ENCODE measurements at places on chromosomes 16 and 17. TPM values are rescaled to one million over a fixed set of nuclear protein-coding genes. Genes with fewer than 3 reads are reported as not detected.

DNA sequence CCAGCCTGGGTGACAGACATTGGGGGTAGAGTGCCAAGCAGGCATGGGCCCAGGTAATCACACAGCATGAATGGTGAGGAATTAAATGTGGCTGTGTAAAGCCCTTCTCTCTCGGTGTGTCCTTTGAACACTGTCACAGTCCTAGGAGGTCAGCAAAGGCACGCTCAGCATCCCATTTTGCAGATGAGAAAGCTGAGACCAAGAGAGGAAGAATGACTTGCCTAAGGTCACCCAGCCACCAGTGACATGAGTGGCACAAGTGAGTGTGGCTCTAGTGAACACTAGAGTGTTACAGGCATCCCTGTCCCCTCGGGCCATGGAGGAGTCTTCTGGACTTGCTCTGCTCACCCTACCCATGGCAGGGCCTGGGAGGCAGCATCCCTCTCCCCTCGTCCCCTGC, 10.7 kb downstream of the CTF1 start:
- no peak for DNase-seq

DNA sequence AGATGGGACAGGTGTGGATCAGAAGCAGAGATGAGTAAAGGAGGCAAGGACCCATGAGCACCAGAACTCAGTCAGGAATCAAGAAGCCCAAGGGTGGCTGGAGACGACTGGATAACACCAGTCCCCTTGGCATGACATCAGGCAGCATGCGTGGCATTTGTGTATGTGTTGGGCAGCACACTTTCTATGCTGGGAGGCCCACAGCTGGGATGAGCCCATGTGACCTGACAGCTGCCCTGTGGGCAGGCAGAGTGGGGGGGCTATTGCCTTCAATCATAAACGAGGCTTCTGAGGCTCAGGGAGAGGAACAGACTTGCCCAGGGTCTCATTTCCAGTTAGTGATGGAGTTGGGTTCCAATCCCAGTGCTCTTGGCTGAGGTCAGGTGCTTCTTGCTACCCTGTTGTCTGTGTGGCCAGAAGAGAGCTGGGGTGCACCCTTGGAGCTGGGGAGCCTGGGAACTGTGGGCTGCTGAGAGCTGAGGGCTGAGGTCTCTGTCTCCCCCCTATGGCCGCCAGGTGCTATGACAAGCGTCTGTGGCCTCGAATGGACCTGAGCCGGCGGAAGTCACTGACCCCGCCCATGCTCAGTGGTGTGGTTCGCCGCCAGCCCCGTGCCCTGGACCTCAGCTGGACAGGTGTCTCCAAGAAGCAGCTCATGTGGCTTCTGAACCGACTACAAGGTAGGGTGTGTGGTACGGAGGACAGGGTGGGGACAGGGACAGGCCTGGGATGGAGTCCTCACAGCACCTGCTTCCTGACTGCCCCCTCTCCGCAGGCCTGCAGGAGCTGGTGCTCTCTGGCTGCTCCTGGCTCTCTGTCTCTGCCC, 7.1 kb upstream of the ORAI3 start:
- DNase-seq: no peak

GRCh38 chr16:79067600-79067999, 532.9 kb downstream of the MAF start:
- no peak for DNase-seq

DNA sequence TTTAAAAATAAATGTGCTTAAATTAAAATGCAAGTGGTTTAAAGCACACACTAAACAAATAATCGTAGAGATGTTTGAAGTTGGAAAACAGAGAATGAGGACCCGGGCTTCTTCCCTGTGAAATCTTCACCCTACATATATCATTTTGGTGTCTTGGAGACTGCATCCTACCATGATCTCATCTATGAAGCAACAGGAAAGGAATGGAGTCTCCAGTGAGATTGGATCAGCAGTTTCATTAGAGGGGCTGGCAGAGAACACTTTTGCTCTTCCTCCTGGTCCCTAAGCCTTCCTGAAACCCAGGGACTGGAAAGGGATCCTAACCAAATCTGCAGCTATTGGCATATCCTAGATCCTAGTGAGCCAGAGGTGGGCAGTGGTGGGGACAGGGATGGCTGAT, 85.0 kb downstream of the GRIN2A start:
- DNase-seq: no peak

DNA sequence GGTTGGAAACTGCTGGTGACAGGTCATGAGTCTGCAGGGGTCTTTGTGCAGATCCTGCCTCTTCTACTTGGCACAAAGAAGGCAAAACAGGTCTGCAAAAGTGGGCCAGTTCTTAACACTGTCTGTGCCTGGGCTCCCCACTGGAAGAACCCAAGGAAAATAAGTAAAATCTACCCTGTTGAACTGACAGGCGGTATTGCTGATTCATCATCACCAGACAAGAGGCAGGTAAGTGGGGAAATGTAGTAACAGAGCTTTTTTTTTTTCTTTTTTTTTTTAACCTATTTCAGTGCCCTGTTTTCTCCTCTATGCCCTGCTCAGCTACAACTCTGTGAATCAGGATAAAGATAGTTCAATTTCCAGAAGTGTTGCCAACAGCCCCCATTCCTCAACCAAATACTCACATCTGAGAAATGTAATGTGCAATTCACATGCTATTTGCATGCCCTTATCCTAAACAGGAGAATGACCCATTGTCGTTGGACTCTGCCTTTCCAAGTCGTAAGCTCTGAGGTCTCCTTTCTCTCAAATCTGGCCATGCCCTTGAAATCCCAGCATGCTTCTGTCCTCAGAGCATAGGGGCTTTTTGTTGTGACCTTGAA, 237.0 kb downstream of the SOX9 start:
- no peak for DNase-seq

- no peak for DNase-seq
Measured at GRCh38 chr17:37317867-37318266, 57.9 kb upstream of the C17orf78 start.

GRCh38 chr16:57730771-57731730, 4.5 kb upstream of the KATNB1 start:
- peak; percentile 42 for DNase-seq

- peak; percentile 57 for DNase-seq
Measured at GRCh38 chr17:45667591-45668171, 116.4 kb upstream of the CRHR1 start.

GRCh38 chr16:71352963-71353460, 5.5 kb upstream of the CALB2 start:
- DNase-seq: no peak

DNA sequence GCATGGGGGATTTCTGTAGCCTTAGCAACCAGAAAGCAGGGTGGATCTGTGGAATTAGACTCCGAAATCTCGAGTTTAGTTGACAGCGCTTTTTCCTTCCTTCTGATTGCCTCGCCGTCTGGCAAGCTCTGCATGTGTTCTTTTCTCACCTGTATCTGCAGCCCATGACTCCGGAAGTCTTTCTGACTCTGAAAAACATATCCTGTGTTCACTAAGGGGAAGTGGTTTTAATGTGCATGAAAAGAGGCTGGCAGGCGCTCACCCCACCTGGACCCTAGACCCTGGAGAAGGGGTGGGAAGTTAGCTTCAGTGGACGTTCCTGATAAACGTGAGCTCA, 158.5 kb downstream of the RPTOR start:
- no peak for DNase-seq

GRCh38 chr17:18187821-18188761, 4.5 kb downstream of the ALKBH5 start:
- DNase-seq: no peak

DNA sequence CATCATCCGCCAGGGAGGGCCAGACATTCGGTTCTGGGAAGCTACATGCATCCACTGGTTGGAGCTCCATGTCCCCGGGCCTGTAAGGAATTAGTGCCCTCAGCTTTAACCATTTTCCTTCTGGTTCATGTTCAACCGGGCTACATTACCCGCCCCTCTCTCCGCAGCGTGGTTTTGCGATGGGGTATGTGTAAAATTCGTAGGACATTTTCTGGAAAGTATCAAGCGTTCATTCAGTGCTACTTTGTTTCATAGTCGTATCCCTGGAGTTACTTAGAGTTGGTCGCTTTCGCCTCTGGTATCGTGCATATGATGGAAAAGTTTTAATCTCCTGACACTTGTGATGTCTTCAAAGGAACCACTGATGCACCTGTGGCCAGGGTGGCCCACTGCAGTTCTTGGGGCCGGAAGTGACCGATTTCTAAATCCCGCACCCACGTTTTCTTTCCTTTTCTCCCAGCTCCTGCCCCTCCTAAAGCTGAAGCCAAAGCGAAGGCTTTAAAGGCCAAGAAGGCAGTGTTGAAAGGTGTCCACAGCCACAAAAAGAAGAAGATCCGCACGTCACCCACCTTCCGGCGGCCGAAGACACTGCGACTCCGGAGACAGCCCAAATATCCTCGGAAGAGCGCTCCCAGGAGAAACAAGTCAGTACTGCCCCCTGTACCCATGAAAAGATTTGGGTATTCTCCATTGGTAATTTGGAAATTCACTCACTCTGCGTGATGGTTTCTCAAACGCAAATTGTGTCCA, 637 bp downstream of the RPL23A start:
- no peak for DNase-seq

DNA sequence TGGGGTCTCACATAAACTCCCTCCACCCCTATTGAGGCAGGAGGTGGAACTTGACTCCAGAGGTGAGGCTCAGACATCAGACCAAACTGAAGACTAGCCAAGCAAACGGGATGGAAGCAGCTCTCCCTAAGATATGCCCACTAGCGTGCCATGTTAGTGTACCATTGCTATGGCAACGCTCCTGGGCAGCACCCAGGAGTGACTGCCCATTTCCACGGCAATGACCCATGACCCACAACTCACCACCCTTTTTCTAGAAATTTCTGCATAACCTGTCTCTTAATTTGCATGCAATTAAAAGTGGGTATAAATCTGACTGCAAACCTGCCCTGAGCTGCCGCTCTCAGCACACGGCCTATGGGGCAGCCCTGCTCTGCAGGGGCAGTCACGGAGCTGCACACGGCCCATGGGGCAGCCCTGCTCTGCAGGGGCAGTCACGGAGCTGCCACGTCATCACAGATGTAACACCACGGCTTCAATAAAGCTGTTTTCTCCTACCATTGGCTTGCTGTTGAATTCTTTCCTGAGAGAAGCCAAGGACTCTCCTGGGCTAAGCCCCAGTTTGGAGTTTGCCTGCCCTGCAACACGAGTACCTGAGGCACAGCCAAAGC, 164.3 kb downstream of the RBFOX3 start:
- no peak for DNase-seq

- no peak for DNase-seq
Measured at GRCh38 chr17:57548421-57549410, 196.4 kb downstream of the CCDC182 start.

DNA sequence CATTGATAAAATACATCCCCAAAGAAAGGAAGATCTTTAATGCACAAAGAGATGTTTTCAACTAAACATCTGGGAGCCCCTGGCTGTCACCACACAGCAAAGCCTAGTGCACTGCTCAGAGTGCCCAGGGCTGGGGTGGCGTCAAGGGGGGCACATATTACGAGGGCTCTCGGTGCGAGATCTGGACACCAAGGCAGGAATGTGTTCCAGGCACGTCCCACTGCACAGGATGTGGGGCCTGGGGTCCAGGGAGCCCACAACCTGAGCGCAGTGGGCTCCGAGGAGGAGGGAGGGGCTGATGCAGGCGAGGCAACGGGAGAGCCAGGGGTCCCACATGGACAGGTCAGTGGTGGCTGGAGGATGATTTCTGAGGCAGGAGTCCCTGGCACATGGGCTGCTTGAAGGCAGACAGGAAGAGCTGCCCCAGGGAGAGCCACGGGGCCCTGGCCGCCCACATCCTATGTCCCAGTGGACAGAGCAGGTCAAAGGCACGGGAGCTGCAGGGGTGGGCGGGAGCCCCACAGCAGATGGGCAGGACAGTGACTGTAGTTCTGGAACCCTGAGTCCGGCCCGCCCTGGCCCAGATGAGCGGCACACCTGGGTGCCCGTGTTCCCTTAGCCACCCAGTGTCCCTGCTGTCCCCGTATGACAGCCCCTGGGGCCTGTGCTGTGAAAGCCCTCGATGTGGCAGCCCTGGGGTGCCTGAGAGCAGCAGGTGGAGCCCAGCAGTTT, 56.4 kb downstream of the ZNF778 start:
- DNase-seq: no peak

- no peak for DNase-seq
Measured at GRCh38 chr17:3724378-3725077, 825 bp downstream of the HASPIN start.

DNA sequence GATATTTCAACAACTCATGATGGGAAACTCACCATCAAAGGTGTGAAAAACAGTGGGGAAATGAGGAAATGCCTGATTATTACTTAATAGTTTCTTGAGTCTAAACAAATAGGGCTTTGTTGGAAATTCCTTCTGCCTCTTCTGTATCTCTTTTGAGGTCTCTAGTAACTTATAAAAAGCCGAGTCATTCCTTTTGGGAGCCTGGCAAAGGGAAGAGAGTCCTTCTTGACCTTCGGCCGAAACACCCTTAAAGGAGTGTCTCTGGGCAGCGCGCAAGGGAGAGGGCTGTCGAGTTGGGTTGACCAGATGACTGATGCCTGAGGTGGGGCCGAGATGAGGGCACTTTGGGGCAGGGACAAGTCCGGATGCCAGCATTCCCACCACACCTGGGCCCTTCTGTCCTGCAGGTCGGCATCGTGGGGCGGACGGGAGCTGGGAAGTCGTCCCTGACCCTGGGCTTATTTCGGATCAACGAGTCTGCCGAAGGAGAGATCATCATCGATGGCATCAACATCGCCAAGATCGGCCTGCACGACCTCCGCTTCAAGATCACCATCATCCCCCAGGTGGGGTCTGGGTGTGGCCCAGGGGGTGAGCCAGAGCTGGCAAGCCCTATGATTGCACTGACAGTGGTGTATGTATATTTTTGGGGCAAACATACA, 89.2 kb downstream of the ABCC6 start:
- DNase-seq: no peak

- peak; percentile 39 for DNase-seq
Measured at GRCh38 chr16:81599034-81599744, 154.6 kb downstream of the CMIP start.

DNA sequence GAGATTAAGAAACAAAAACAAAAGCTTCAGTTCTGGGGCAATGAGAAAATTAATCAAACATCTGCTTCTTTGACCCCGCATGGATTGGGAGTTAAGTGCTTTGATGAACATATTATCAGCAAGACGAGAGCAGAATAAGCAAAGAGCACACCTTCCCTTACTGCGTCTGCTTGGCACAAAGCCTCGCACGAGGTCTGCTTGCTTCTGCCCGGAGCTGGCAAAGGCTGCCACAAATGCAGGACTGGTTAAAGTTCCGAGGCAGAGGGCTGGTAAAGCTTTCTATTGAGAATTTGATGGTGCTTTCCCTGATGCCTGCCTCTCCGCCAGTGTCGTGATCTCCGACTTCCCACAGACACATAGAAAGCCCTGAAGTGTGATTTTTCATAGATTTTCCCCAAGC, 17.0 kb downstream of the VAT1L start:
- no peak for DNase-seq

GRCh38 chr16:87645802-87646201, 43.5 kb downstream of the JPH3 start:
- DNase-seq: no peak

GRCh38 chr17:16516594-16517051, 24.6 kb upstream of the LRRC75A start:
- DNase-seq: no peak

RCVRN gene
- not detected for total RNA-seq

CDH16 gene
- not detected for total RNA-seq

MYH3 gene
- 3.2 TPM for total RNA-seq

CNGB1 gene
- not detected for total RNA-seq

HOXB13 gene
- total RNA-seq: not detected

PPL gene
- 0.97 TPM for total RNA-seq
